ENCODE measurements at places on chromosomes 7 and 10.
A peak's percentile ranks its signal among the peaks of the same experiment; 100 is the strongest.

- no peak for DNase-seq
These were observed 26.7 kb downstream of the EBF3 start for GRCh38 chr10:129937351-129937751.

- DNase-seq: no peak
These were observed 190.9 kb upstream of the YAE1 start for GRCh38 chr7:39375047-39375873.

DNA sequence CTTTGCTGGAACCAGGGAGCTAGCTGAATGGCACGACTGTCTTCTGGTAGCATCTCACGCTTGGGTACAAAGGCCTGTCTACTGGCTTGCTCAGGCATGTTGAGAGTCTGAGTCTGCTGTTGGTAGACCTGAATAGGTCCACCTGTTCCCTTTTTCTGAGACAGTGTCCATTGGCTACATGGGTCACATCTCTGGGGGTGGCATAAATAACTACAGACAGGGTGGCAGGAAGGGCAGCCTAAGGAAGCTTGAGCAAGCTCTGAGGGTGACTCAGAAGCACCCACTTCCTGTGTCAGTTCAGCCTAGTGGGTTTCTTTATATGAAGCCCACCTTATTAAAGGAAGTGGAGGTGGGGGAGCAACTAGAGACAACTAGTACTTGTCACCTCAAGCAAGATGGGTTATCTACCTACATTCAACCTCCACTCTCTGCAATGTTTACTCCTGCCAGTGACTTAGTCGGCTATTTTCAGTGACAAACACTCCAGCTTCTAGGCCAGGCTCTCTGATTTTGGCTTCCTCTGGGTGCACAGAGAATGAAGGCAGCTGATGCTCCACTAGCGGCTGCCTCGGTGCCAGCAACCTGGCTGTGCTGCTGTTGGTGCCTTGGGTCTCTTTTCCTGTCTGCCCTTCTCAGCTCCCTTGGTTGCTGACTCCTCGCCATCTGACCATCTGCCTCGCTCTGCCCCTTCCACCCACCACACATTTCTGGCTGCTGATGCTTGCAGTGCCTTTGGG, 5.7 kb upstream of the ZYX start:
- no peak for DNase-seq

GRCh38 chr7:44534501-44534900, 6.6 kb downstream of the NPC1L1 start:
- peak; percentile 78 for DNase-seq

- DNase-seq: no peak
These were observed 97.5 kb downstream of the FAM53B start for GRCh38 chr10:124646483-124647352.

GRCh38 chr7:131540491-131541162, 15.8 kb downstream of the PODXL start:
- DNase-seq: peak; percentile 28

- peak; percentile 17 for DNase-seq
These were observed 171.5 kb downstream of the CCSER2 start for GRCh38 chr10:84499846-84500245.

DNA sequence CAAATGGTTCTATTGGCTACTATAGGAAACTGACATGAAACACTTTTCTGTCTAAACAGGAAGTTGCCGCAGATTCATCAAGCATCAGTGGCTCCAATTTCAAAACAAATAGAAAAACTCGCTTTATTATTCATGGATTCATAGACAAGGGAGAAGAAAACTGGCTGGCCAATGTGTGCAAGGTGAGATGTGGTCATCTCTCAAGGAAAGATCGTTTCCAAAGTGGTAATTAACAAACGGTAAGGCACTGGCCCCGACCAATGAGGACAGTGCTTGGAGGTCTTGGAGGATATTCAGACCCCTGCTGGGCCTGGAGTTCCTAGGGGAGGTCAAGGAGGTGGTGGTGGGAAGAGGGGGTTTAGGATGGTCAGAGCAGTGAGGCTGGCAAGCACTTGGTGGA, 2.6 kb downstream of the PNLIP start:
- no peak for DNase-seq

DNA sequence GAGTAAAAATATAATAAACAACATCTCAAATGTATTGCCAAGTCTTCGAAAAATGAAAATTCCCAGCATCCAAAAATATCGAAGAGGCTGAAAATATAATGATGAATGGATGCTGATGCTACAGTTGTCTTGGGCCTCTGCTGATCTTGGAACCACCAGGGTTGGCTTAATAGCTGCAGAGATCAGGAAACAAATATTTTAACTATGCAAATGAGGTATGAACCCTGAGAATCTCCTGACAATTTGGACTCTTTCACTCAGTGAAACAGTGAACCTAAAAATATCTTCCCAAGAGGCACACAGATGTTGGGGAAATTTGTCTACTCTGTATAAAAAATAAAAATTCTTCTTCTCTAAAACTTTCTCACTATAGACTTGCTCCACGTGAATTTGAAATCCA, 97.7 kb upstream of the EGFR start:
- no peak for DNase-seq

- no peak for DNase-seq
These were observed 112.5 kb downstream of the WNT2 start for GRCh38 chr7:117210397-117210796.

GRCh38 chr10:72164617-72165016, 51.2 kb upstream of the ANAPC16 start:
- DNase-seq: no peak

All from NCI-H69 (cell line).